ENCODE measurements at places on chromosomes 5 and 9.
A peak's percentile ranks its signal among the peaks of the same experiment; 100 is the strongest.

- DNase-seq, result peak; percentile 24
Measured at GRCh38 chr5:9596171-9596780, 33.9 kb downstream of the TAS2R1 start.

DNA sequence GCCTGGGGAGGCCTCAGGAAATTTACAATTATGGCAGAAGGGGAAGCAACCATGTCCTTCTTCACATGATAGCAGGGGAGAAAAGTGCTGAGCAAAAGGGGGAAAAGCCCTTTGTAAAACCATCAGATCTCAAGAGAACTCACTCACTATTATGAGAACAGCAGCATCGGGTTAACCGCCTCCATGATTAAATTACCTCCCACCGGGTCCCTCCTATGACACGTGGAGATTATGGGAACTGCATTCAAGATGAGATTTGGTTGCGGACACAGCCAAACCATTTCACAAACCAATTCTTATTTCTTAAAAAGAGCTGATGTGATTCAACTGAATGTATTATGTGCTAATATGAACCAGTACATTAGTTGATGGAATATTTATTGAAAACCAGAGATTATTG, 63.9 kb downstream of the PARP8 start:
- no peak for DNase-seq

DNA sequence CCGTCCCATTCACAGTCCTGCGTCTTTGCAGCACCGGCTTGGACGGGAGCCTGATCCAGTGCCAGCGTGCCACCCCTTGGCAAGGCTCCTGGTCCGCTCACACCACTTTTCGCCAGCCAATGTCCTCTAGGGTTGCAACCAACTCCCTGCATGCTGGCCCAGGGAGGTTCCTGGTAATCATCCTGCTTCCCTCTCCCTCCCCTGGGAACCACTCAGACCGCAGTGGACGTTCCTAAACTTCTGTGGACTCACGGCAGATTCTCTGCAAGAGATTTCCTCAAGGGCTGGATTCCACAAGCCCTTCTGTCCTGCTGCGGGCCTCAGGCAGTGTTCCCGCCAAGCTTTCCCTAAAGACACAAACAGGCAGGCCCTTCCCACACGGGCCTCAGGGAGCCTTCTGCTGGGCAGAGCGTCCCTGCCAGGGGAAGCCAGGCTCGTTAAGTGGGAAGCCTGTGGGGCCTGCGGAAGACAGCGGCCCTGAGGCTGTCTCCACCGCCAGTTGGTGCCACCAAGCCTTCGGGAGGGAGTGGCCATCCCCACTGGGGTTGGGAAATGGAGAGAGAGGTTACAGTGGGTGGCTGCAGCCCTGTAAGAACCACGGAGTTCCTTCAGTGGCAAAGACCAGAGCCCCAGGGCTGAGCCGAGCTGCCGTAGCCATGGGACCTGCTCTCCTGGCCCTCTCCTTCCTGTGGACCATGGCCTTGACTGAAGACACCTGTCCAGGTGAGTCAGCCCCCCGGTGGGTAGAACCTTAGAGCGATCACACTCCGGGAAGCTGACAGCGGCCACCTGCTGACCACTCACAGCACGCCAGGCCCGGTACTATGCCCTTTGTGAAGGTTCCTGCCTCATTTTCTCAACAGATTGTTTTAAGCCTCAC, 16.4 kb upstream of the FCN2 start:
- DNase-seq, result peak; percentile 80

GRCh38 chr9:129402371-129402739, 218.5 kb downstream of the C9orf50 start:
- DNase-seq, result no peak

GRCh38 chr5:95439801-95440493, 48.8 kb downstream of the FAM81B start:
- no peak for DNase-seq

GRCh38 chr5:72653586-72653985, 146.4 kb upstream of the ZNF366 start:
- DNase-seq, result peak; percentile 68

DNA sequence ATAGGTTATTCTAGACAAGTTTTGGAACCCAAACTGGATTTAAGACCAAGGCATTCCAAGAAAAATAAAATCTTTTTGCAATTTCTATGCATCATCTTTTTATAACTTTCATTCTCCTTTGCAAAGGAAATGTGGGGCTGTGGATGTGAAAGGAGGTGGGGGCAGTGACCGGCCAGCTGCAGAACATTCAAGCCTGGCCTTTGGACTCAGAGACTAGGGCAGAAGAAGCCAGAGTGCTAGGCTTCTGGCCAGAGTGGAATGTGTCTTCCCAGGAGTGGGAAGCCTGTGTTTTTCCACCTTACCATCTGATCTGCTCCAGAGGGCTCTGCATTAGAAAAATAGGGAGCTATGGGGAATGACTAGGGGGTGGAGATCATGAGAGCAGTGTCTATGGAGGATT, 148.5 kb downstream of the C9orf152 start:
- no peak for DNase-seq

DNA sequence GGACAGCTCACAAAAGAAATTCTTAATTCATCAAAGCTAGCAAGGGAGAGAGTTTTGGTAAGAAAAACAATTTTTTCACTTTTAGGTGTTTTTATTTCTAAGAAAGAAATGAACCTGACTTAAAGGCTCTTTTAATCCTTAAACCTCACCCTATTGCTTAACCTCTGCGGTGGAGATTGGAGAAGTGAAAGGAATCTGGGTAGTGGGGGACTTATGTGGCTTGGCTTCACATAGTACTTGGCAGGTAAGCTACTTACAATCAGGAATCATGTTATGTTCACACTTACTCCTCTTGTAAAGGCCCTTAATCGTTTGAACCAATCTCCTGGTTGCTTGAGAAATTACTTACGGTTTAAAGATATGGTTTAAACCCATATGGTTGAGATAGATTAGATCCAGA, 104.8 kb downstream of the ISOC1 start:
- DNase-seq, result no peak

- DNase-seq, result no peak
Measured at GRCh38 chr5:219991-220390, 1.9 kb downstream of the SDHA start.

DNA sequence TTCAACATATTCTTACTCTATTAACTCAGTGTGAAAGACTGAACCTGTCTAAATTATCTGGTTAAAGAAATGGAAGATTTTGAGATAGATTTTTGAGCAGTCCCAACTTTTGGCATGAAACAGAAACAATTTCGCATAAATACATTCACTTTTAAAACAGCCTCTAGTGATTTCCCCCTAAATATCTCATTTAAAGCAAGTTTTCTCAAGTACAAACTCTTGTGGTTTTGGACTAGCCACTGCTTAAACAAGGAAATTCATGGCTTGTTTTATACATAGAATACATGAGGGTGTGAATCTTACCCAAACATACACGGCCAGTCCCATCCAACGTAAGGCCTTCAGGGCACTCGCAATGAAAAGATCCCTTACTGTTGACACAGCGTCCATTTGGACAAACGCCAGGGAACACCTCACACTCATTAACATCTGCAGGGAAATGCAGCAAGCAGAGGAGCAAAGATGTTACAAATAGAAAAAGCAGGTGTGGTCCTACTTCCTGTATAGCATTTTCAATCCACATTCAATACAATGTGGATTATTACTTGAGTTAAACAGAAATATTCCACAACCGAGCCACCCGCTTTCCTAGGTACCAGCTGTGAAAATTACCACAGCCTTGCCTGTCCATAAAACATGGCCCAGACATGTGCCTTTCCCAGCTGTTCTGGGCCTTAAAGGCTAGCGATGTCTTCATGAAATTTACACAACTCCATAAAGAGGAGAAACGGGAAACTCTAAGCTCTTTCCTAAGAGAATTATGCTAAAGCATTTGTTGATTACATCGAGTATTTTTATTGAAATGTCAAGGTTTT, 188.8 kb downstream of the FBN2 start:
- peak; percentile 22 for DNase-seq

DNA sequence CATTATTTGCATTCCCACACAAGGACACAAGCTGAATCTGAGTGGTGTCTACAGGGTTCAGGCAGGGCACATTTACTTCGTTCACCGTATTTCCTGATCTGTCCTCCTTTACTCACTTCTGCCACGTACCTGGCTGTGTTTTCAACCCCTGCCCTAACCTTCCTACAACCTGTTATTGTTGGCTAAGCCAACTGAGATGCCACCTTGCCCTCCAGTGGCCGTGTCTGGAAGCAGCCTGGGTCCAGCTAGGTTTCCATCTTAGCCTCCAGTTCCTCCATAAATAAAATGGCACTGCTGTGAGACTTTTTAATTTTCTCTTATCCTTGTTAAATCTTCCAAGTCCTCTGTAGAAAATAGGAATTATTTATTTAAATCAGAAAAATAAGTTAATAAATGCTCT, 64.8 kb downstream of the ATP10B start:
- DNase-seq, result peak; percentile 22

DNA sequence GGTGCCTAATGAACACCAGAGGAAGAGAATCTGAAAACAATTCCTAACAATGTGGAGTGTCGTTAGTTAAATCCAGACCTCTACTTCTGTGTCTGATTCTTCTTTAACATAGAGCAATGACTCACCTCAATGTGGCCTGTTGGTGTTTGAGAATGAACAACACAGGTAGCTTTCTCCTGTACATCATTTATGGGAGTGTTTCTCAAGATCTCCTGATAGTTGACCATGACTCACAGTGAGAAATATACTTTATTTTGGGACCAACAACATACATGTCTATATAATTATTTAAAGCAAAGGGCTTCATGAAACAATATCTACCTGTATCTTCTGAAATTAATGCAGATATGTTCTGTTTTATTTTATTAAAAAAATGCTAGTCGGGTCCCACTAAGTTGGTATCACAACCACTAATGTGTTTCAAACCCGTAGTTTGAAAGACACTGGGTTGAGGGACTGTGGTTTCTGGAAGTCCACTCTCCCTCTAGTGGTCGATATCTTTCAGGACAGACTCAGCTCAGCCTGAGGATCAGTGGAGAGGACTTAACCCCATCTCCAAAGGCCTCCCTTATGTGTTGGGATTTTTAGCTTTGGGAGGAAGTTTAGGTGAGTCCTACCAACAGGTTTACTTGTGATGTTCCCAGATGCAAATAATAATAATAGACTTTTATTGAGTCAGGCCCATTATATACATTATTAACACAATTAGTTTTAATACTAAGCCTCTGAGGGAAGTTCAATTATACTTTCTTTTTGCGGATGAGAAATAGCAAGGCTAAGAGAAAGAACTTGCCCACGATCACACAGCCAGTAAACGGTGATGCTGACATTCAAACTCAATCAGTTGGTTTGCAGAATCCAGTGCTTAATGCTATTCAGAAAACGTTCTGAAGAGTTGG, 70.0 kb upstream of the KLF9 start:
- peak; percentile 85 for DNase-seq

- DNase-seq, result no peak
Measured at GRCh38 chr9:2615497-2615896, 6.1 kb upstream of the VLDLR start.

- no peak for DNase-seq
Measured at GRCh38 chr9:93597871-93598646, 21.7 kb downstream of the PHF2 start.

DNA sequence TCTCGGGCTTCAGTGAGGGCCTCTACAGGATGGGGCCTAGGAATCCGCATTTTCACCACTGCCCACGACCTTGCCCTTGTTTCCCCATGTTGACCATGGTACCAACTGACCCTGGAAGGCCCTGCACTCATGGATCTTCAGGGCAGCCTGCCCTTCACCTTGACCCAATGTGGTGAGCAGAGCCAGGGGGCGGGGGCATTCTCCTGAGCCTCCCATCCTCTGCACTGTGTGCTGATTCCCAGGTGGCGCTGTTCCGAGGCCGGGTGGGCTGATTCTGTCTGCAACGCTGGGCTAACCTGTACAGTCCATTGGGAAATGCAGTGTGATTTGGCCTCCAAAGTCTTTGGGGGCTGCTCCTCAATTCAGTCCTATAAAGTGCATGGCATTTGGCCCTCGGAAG, 68.7 kb downstream of the SHB start:
- DNase-seq, result no peak

DNA sequence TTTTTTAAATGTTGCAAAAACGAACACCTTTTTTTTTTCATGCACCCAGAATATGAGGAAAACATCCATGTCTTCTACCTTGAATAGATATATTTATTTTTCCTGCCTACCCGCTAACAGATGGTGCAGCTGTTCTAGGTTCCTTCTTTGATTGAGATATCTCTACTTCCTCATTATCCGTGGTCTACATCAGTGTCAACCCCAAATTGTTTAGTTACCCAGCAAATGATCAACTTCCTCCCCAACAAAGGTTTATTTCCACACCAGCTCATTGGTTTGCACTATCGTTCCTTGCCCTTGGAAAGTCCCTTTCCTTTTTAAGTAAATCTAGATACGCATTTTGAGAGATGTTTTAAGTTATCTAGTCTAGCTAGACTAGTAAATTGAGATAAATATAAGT, 166.4 kb downstream of the PRR16 start:
- no peak for DNase-seq

DNA sequence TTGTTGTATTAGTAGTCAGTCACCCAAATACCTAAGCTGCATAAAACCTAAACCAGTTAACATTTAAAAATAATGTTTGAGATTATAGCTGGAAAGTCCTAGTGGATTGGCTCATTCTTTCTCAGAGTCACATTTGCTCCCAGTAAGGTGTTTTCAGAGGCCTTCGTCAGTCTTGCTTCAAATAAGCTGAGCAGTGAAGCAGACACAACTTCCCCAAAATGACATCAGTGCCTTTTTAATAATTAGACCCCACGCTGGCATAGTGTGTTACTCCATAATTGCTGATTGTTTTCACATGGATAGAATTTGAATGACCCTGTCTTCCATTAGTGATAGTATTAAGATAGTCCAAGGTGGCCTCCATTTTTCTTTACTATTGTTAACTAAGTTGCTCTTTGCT, 245.8 kb downstream of the PJA2 start:
- no peak for DNase-seq

GRCh38 chr9:136789523-136789937, 1.6 kb upstream of the TMEM141 start:
- DNase-seq, result no peak

GRCh38 chr9:14158916-14159315, 155.0 kb downstream of the NFIB start:
- DNase-seq, result peak; percentile 34

DNA sequence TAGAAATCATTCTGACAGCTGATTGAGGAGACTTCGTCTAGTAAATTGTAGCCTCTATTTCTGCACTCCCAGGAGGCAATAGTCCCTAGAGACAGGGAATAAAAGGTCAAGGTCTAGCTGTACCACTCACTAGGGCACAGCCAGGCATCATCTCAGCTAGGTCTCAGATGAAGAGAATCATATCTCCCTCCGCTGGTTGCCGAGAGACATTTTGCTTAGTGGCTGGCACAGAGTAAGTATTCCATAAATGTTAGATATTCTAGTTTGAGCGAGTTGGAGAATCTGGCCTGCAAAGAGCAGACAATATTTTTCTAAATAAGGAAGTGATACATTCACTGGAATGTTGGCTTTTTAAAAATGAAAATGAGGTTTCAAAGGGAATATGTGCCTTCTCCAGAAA, 180.4 kb upstream of the ACTBL2 start:
- no peak for DNase-seq

DNA sequence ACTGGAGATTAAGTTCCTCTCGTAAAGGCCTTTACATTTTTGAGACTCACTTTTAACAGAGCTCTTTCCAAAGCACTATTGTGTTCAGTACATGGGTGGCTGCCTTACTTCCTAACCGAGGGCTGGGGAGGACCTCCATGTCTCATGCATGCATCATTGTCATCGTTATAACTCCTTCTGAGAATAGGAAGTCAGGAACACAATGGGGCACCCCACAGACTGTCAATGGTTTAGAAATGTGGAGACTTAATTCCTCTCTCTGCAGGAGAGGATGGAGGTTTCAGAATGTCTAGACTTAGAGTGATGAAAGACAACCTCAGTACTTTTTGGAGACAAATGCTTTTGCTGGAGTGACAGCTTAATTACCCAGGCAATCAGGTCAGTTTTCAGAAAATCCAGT, 83.9 kb downstream of the PRLR start:
- peak; percentile 20 for DNase-seq

GRCh38 chr9:137711678-137712105, 92.9 kb downstream of the EHMT1 start:
- DNase-seq, result no peak
